Stimulated activated CD8-positive, alpha-beta memory T cell treated with anti-CD3 and anti-CD28 coated beads, Interleukin-15, amount 100 ng/mL, for 48 hours (primary cell): ENCODE measurements at places on chromosomes 4 and X.
A peak's percentile ranks its signal among the peaks of the same experiment; 100 is the strongest.

GRCh38 chr4:180650273-180650672 lies 1592.9 kb upstream of the TENM3 start:
- no peak for DNase-seq

DNA sequence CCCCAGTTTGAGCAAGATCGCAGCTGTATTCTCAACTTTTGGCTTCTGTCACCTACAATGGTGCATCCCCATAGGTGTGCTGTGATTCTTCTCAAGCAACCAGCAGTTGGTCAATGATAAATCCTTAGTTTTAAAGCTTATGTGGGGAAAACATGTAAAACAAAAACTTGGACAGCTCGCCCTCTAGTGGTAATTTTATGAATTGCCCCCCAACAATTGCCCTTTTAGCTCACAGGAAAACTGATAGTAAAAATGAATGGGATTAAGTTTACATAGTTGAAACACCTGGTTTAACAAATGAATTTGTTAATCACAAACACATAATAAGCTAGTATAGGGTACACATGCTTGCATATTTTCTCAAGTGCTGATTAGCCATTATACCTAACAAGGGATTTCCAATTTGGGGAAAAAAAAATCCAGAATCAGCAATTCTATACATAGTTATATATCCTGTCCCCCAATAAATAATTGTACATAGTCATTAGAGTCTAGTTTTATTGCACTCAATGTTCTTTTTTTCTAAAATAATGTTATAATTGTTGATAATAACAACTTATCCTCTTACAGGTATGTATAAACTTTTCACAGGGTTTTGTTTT lies 30.1 kb downstream of the TEX13A start:
- DNase-seq = no peak

GRCh38 chr4:45345558-45345957 lies 619.2 kb upstream of the GNPDA2 start:
- no peak for DNase-seq

GRCh38 chr4:93513851-93514250 lies 314.7 kb upstream of the ATOH1 start:
- no peak for DNase-seq

DNA sequence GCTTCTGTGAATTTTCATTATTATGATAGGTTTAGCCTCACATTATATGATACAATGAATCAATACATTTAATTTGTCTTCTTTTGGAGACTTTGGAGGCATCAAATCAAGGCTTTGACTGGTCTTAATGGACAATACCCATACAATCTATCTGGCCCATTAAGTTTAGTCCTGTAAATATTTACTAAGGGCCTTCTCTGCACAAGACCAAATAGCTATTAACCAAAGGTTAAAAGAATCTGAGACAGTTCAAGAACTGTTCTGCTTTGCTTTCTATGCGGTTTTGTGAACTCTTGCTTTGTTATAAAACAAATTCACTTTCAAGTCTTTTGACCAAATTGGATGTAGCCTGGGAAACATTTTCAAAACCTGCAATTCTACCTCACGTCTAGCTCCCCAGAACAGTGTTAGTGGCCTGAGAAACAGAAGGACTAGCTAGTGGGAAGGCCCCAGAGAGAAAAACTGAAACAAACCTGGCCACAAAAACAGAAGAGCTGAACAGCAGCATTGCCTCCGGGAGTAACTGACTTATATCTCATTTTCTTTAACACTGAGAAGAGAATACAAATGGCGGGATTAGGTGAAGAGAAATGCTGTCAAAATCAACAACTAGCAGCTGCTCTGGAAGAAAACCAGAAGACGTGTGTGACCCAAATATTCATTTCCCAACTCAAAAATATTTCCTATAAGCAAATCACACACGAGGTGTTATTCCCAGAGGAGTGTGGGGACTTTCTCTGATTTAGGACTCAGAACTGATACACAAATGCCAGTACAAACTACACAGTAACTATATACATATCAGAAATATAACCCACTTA lies 548 bp downstream of the TLR1 start:
- DNase-seq = no peak

DNA sequence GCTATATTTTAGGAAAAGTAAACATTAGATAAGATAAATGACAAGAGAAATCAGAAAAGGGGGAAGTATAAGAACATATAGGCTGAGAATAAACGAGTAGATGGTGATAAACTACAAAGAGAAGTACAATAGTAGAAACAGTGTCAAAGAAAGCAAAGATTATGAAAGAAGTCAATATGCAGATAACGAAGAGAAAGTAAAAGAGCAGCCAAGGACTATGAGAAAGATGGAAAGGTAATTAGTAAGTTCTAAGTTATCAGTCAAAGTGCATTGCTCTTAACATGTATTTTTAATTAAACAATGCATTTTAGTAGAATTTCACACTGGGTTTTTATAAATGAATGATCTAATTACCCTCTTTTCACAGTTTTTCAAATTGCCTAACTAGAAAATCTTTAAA lies 1801.3 kb upstream of the PCDH10 start:
- no peak for DNase-seq

- DNase-seq = no peak
Observed at GRCh38 chrX:105210258-105210657, 10.2 kb downstream of the TEX13A start.

GRCh38 chr4:69760455-69760854 lies at the start of gene SULT1B1:
TSS of gene SULT1B1 (minus strand) at chr4:69760620. CDS start at chr4:69755217, 5,403 bp downstream.
- DNase-seq = peak; percentile 14

DNA sequence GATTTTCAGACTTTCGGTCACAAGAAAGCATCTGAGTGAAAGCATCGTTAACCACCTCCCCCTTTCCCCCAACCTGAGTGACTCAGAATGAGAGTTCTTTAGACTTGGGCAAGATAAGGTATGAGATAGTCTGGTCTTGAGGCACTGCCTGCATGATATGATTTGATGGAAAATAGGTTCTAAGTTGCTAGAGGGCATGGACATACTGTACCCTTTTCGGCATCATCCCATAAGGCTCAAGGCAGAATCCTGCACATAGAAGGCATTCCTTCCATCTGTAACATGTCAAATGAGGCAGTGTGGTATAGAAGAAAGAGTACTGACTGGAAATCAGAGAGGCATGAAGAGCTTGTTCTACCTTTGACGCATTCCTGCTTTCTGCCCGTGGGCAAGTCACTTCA lies 16.8 kb upstream of the AMOT start:
- DNase-seq = no peak

DNA sequence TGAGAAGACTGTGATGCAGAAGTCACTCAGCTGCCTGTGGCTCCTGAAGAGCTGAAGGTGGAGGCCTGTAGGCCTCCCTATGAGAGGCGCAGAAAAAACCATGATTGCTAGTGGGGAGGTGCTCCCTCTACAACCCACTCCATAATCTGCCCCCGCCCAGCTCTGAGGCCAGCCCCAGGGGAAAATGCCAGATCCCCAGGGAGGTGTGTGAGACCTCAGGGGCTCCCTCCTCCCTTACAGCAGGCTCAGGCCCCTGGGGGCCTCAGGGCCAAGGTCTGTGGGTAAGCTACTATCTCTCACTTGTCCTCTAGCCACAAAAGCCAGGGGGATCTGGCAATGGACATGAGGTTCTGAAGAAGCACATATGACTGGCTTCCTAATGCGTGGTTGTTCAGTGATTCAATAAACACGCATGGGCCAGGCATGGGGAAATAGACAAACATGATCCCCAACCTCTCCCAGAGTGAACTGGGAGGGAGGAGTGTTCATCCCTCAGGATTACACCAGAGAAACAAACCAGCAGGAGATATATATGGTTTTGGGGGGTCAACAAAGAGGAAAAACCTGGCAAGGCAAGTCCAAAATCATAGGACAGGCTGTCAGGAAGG lies 51.0 kb upstream of the MTM1 start:
- no peak for DNase-seq

DNA sequence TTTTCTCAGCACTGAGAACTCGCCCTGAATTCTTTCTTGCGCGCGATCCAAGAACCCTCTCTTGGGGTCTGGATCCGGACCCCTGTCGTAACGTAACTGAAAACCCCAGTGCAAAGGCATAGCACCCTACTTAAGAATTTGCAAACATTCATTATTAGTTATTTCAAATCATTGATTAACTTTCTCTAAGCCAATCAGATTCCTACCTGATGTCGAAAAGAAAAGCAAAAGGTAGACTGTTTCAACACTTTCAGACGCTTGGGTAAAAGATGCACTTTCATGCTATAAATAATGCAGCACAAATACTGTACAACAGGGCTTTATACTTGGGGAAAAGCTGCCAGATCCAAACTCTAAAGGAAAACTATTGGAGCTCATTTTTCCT lies 817 bp upstream of the WDR19 start:
- DNase-seq = no peak

- DNase-seq = no peak
Observed at GRCh38 chrX:16838202-16839066, 31.7 kb downstream of the RBBP7 start.

DNA sequence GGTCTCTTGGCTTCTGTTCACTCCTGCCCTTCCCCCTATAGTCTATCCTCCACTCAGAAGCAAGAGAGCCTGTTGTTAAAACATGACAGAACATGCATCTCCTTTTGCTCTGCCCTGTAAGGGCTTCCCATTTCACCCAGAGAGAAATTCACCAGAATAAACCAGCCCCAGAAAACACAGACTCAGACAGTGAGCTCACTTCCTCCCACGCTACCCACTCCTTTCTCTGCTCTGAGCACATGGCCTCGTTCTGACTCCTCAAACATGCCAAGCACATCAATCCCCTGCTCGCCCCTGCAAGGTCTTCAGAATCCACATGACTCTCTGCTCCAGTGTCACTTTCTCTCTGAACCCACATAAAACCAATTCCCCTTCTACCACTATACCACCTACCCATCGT lies 50.4 kb downstream of the MID1 start:
- no peak for DNase-seq

DNA sequence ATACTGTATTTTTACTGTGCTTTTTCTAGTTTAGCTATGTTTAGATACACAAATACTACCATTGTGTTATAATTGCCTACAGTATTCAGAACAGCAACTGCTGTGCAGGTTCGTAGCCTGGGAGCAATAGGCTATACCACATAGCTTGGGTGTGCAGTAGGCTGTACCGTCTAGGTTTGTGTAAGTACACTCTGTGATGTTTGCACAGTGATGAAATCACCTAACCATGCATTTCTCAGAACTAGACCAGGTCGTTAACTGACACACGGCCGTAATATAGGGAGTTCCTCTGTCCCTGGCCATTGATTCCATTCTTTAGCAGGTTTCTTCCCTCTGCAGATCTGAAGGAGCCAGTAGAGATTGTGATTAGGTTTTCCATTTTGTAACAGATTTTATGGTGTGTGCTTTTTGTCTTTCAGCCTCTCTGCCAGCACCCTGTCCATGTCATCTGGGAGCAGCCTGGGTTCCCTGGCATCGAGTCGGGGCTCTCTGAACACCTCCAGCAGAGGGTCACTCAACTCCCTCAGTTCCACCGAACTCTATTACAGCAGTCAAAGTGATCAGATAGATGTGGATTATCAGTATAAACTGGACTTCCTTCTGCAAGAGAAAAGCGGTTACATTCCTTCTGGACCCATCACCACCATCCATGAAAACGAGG lies 59.5 kb downstream of the CLDN22 start:
- no peak for DNase-seq

- DNase-seq = no peak
Observed at GRCh38 chr4:48030470-48030869, 13.9 kb downstream of the NIPAL1 start.

GRCh38 chrX:133774807-133775206 lies 210.6 kb downstream of the GPC3 start:
- DNase-seq = no peak

- no peak for DNase-seq
Observed at GRCh38 chrX:34884817-34885216, 57.8 kb upstream of the FAM47B start.

GRCh38 chr4:10670321-10670720 lies 14.2 kb downstream of the CLNK start:
- no peak for DNase-seq

DNA sequence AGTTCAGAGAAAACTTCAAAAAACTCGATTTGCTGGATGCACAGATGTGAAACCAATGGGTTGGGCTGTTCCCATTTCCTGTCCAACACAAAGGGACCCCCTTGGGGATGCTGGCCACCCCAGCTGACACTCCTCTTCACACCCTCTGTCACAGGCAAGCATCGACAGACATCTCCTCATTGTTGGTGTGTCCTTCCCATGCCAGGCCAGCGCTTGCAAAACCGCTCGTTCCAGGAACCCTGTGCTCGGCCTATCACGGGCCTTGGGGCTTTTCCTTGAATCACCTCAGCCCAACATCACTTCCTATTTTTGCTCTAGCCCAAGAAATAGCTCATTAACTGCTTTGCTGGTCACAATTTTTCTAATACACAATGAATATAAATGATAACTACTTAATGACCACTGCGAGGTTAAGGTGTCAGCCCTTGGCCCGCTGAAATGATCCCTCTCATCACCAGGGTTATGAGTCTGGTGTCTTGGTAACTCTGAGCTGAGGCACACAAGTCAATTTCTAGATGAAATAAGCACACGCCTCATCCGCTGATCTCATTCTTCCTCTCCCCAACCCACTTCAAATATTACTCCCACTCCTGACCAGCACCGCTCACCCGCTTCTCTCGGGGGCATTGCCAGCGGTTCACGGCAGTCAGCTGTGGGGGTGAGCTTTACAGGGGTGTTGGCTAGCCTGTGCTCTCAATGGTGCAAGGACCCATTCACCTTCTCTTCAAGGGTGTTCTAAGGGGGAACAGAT lies 32.3 kb downstream of the BCOR start:
- DNase-seq = no peak

DNA sequence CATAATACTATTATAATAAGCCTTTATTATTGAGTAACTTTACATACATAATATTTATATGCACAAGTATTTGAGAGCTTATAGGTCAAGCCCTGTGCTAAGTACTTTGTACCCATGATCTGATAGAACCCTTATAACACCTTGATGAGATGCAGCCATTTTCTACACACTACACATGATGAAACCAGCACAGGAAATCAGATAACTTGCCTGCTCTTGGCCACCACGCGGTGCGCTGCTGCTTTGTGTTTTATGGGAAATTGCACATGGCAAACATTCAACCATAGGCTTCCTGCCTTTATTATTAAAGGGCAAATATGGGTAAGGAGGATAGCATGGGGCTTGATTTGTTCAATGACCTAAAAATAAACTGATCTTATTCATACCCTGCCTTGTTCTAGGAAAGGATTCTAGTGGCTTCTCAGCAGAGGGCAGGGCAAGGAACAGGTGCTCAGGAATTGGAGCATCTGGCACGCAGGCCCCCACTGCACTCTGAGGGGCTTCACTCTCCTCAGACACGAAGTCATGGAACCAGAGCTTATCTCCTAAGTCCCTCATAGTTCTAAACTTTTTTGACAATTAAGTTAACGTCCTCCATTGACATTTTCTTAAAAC lies 31.6 kb upstream of the NAP1L5 start:
- DNase-seq = no peak

- no peak for DNase-seq
Observed at GRCh38 chr4:53654300-53654758, 63.0 kb upstream of the LNX1 start.

DNA sequence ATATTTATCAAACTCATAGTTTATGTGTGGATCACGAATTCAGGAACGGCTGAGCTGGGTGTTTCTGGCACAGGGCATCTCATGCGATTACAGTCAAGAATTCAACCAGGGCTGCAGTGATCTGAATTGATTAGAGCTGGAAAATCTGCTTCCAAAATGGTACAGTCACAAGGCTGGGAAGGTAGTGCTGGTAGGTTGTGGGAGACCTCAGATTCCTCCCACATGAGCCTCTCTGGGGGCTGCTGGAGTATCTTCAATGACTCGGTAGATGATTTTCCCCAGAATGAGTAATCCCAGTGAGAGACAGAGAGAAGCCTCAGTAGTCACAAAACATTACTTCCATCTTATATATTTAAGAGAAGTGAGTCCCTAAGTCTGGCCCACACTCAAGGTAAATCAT lies 36.2 kb upstream of the PRDX4 start:
- no peak for DNase-seq
